HAP-1 (cell line): ENCODE measurements at places on chromosomes 16 and 17.

DNA sequence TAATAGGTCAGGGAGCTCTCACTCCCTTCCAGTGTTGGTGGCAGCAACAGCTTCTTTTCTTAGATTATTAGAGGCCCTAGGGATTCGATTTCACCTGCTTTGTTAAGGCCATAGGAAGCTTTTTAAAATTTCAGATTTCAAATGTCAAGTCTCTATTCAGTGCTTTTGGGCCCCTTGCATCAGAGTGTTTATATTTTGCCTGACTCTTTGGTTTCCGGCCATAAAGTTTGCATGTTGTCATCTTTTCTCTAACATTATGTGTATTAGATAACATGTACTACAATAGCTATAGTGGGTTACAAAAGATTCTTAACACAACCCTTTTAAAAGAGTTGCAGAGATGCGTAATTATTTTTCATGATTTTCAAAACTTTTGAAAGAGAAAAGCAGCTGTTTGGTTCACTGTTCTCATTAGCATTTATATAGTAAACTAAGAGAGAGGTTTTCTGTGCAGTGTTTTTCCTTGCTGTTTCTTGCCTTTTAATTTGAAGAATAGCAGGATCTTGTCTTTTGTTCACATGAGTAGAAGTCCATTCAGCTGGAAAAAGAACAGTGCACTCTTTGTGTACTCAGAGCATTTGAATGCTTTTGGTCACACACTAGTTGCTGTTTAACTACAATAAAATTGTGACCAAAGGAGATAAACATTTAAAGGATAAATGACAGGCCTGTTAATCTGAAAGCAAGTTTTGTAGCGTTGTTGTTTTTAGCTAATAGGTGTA is 52.5 kb downstream of the FTO start:
- DNase-seq = peak; percentile 100

GRCh38 chr16:68387301-68387700 is 61.0 kb downstream of the SMPD3 start:
- peak; percentile 55 for DNase-seq

- DNase-seq = no peak
Observed at GRCh38 chr16:46627746-46628145, 6.6 kb upstream of the SHCBP1 start.

DNA sequence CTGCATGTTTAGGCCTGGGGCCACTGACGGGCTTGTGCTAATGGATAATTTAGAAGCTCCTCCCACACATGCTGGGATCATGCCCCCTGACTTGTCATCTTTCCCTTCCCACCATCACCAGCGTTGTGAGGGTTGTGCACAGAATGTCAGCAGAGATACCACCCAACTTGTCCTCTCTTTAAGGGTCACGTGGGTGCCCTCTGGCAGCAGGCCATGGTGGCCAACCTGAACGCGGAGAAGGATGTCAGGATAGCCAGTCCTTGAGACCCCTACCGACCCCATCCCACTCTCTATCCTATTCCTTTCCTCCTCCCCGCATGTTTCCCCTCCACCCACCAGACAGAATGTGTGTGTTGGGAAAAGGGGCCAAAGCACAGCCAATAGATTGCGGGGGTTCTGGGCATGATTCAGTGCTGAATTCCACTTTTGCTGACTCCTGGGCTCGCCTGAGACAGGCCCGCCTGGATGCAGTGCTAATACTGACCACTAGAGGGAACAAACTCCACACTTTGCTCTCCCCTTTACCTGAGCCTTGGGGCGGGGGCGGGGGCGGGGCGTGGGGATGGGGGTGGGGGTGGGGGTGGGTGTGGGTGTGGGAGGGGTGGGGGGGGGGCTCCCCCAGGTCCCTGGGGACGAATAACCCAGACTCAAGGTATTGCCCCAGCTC is at the start of gene GH2:
TSS of gene GH2 (minus strand) at position 10 of the 667 bp plus-strand sequence. CDS start 143 bp downstream, outside the sequence.
- DNase-seq = peak; percentile 78

DNA sequence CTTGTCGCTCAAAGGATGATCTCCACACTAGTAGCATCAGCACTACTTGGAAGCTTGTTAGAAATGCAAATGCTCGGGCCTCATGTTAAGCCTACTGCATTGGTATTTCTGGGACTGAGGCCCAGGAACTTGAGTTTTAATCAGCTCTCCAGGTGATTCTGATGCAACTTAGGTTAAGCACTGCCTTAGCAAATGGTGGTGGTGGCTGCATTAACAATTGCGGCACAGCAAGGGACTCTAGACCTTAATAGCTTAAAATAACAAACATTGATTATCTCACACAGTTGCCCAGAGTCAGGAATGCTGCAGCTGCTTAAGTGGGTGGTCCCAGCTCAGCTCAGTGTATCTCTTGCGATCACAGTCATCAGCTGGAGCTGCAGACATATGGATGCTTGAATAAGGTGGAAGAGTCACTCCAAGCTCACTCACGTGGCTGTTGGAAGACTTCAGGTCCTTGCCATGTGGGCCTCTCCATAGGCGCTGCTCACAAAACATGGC is 25.8 kb downstream of the HS3ST3A1 start:
- no peak for DNase-seq

DNA sequence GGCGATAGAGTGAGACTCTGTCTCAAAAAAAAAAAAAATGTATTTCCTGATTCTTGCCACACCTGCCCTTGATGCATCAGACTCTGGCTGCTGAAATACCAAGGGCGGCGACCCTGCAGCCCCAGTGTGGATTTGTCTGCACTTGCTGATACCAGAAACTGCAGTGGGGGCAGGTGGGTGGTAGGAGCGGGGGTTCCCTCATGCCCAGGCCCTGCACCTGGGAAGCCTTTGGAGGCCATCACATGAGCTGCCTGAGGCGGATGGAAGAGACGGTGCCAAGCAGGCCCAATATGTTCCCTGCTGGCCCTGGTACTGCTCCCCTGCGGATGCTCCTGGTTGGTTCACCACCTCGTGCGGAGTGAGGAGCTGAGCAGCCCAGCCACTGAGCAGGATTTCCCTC is 50.6 kb downstream of the MARF1 start:
- DNase-seq = no peak
